Muscle of back (tissue), 13 donors: ENCODE measurements at places on chromosomes 12 and 14.

DNA sequence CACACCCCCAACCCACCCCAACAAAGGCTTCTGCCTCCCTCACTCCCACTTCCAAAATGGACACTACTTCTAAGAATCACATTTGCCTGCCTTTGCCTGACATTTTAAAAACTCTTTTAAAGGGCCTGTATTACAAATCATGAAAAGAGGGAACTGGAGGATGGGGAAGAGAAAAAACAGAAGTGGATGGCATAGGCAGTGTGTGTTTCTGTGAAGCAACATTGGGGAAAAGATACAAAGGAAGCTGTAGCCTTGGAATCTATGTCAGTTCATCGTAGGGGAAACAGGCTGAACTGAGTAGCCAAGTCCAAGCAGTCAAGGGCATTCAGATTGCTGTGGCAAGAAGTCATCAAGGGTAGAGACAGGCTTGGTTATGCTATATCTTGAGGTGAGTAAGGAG, 273.9 kb downstream of the BTG1 start:
- no peak for DNase-seq

- DNase-seq: no peak
Observed at GRCh38 chr14:86373886-86374285, 843.9 kb downstream of the FLRT2 start.

GRCh38 chr12:53381731-53382630, 2.0 kb downstream of the SP1 start:
- DNase-seq: no peak

DNA sequence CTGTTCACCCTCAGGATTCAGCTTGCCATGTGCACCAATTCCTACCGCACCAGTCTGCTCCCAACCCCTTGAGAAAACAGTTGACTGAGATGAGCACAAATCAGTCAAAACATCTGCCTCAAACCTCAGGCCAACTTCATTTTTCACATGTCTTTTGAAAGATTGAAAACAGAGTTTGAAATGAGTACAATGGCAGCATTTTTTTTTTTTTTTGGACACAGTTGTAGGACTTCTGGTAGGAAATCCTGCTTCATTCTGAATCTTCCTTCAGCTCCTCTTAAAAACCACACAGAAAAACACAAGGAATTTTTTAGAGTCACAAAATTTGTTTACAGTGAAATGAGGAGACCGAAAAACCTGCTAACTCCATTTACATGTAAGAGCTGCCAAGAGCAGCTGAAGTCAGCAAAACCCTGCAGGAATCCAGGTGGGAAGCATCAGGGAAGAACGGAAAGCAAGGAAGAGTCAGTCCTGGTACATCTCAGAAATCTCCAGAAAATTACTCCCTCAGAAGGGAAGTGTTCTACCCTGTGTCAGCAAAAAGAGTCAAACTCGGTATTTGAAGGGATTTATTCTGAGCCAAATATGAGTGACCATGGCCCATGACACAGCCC, 100.3 kb upstream of the TMTC1 start:
- DNase-seq: no peak

DNA sequence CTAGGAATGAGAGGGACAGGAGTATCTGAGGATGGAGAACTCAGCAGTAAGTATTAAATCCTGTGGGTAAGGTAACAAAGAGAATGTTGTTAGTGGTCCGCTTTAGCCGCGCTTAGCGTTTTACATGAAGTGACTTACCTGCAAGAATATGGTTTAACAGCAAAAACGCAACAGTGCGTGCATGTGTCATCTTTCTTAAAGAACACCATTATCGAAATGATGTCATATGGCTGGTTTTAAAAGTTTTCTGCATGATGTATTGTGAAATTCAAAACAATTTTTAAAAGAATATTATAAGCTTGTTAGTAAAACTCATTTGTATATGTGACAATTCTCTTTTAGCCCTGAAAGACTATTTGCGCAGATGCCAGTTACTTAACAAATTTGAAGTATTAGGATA, 1.7 kb downstream of the LEMD3 start:
- no peak for DNase-seq

DNA sequence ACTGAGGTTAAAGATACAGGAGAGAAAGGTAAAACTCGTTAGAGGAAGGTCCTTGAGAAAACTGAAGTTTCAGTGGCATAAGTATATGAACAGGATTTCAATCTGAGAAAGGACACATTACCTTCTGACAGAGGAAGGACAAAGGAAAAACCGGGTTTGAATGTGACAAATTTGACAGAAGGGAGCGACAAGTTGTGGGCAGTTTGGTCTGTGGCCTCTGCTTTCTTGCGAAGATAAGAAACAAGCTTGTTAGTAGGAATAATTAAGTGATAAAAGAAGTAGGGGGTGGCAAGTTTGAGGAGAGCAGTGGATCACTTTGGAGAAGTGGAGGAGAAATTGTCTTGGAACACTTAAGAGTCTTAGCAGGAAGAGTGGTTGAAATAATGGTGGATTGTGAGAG, 5.1 kb downstream of the MON2 start:
- no peak for DNase-seq

GRCh38 chr12:50110762-50111351, 1.2 kb upstream of the COX14 start:
- peak; percentile 59 for DNase-seq

- DNase-seq: no peak
Observed at GRCh38 chr14:72715850-72716228, 178.1 kb downstream of the DPF3 start.

DNA sequence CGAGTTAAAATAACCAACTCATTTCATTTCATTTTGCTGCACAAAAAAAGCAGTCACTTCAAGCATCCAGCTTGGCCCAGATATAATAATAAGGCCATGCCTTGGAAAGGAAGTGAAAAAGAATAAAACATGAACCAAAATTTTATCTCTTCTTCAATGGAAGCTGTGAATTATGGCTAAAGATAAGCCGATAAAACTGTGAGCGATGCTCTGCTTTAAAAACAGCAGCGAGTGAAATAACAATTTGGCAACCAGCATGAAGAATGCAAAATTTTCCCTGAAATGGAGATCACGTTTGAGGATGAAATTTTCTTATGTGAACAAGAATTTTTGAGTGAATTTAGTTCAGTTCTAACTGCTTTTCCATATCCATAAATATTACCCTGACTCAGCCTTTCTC, 70.4 kb downstream of the KCNC2 start:
- DNase-seq: peak; percentile 6

DNA sequence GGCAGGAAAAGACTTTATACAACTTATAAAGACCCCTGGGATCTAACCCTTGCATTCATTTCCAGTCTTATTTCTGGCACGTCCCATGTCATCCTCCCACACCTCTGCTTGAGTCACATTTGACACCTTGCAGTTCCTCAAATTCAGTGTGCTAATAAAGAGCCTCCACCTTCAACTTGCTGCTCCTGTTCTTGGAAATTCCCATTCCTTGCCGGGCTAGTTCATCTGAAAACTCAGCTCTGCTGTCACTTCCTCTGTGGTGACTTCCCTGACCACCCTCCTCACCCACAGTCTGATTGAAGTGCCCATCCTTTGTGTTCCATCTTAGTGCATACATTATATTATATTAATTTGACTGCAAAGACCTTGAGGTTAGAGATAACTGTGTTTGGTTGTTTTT, 37.4 kb upstream of the PSMA6 start:
- no peak for DNase-seq

- no peak for DNase-seq
Observed at GRCh38 chr12:45654002-45654665, 75.4 kb upstream of the ARID2 start.

- no peak for DNase-seq
Observed at GRCh38 chr12:12482150-12482761, 80.4 kb downstream of the DUSP16 start.

DNA sequence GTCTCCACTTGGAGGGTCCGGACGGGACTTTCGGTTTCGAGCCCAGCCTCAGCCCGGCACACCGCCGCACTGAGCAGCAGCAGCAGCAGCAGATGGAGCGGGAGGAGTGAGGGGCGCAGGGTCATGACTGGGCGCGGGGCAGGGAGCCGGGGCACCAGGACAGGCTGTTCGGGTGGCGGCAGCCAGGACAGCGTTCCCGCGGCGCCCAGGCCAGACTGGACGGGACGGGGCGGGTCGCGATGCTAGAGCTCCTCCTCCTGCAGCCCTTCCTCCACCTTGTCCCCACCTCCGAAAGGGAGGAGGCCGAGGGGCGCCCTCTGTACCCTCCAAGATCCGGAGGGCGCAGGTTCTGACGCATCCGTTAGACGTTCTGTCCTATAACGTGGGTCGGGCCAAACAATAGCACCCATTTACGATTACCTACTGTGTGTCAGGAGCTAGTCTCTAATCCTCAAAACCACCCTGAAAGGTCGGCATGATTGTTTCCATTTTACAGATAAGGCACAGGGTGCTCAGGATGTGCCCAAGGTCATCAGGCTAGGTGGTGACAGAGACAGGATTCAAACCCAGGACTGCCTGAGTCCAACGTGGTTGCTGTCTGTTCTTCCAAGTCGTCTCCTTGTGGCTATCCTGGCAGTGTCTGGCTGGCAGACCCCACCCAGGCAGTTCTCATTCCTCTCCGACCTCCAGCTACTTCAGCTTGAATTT, at the start of gene FKBP11:
Gene FKBP11 (minus strand): TSS at position 189 of the 708 bp plus-strand sequence. CDS start 64 bp downstream, at position 125.
- peak; percentile 86 for DNase-seq

GRCh38 chr12:93526786-93527428, 45.6 kb upstream of the SOCS2 start:
- peak; percentile 68 for DNase-seq

DNA sequence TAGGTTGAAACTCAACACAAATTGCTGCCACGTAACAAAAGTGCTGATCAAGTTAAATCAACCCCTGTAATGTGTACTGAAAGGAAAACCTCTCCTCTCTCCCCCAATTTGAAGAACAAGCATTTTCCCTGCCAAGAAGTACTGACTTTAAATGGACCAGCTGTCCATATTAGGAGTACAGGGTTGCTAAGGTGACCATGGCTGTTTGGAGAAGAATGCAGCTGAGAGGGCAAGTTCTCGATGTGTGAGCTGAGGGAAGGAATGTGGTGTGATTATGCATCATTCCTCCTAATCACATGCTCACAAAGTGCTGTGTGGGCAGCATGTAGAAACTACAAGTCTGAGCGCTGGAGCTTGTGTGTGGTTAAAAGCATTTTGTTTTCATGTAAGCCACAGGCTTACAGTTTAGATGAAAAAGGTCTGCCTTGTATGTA, 50.9 kb upstream of the CCT2 start:
- DNase-seq: peak; percentile 87

GRCh38 chr14:34619471-34619870, 10.5 kb downstream of the SNX6 start:
- DNase-seq: no peak

DNA sequence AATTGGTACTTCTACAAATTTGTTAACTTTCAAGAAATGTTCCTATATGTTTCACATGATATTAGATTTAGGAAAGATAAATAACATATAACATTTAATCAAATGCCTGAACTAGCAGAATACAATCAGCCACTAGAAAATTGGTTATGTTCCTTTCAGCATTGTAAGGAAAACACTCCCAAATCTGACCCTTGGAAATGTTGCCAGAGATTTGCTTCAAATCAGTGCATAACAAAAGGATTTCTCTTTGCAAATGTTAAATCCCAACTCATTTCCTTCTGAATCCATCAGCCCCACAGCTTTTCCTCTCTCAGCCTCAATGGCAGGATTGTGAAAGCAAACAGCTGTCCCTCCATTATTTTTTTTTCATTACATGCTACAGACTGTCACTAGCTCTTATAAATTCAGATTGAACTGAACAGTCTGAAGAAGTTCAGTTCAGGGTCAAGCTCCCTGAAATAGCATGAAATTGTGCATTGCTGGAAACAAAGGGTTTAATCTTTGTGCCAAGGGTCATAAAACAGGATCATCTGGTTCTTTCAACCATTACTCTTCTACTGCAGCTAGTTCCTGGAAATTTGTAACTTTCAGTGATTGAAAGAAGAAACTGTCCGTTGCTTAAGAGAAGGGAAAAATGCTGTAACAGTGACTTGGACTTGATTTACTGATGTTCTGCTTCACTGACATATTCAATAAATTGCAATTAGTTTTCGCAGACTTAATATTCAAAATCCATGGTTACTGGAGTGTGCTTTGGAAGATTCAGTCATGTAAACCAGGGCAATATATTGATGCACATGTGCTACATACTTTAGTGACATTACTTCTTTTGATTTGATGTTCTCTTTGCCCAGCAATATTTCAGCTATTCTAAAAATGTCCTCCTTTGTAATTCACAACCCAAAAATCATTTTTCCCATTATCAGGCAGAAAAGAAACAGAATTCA, 246.4 kb downstream of the RPL10L start:
- peak; percentile 22 for DNase-seq

DNA sequence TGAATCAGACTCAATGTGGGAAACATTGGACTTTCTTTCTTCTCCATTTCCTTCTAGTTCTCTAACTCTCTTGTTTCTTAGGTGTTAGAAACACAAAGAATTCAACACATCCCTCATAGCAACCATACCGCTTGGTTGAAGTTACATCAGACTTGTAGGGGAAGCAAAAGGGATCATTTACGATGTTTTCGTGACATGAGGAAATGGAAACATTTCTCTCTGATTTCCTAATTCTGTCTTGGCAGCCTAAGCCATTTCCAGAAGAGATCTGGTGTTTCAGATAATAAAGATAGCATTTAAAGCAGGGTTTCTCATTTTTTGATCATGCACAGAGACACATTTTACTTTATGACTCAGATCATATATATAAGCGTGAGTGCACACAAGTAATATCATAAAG, 202.0 kb downstream of the TMEM132C start:
- DNase-seq: no peak

DNA sequence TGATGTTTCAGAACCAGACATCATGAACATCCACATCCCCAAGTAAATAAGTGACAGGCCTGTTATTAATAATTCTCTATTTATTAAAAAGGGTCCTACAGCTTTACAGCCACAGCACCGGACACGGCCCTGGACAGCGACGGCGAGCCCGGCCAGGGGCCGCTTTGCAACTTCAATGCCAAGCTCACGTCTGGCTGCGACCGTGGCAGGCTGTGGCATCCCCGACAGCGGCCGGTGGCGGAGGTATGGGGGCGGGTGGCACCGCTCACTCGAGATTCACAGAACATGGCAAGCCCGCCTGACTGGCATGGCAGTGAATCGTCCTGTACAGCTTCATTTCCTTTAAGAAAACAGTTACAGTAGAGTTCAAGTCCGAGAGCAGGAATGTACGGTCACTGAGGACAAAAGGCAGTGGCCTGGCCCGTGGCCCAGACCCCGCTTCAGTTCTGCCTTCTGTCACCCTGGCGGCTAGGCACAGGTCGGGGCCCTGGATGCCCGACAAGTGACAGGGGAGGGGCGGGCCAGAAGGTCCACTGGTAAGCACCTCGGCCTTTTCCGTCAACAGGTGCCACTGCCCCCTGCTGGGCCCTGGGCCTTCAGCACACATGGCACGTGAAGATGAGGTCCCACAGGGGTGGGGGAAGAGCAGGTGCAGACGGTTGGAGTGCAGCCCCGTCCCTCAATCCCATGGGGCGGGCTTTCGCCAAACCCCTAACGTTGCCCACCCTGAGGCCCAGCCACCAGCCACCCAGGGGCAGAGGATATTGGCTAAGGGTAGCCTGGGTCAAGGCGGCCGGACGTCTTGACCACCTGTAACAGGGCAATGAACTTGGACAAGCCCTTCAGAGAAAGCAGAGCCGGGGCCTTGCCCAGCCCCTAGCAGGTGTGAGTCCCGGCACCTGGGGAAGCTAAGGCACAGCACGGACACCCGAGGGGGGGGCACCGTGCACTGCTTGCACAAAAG, 30.3 kb downstream of the HIP1R start:
- no peak for DNase-seq
